ENCODE measurements at places on chromosomes 6 and 20. TPM values are rescaled to one million over a fixed set of nuclear protein-coding genes. Genes with fewer than 3 reads are reported as not detected.

Gene EPPIN
- total RNA-seq: not detected

Gene HLA-DOB
- total RNA-seq: 2.2 TPM

Gene ABHD12
- total RNA-seq: 18.2 TPM

Gene SAPCD1
- total RNA-seq: 2.8 TPM

Gene PNPLA1
- total RNA-seq: not detected

Gene SLC17A2
- 1.7 TPM for total RNA-seq

Gene TPD52L1
- total RNA-seq: 17.2 TPM

Gene ZNF391
- total RNA-seq: 10.0 TPM

Gene APCDD1L
- total RNA-seq: 3.7 TPM

Gene EYS
- total RNA-seq: not detected

Gene KIAA0408
- 1.4 TPM for total RNA-seq

All from pericardium fibroblast (primary cell).